ENCODE measurements at places on chromosomes 1 and 21.

DNA sequence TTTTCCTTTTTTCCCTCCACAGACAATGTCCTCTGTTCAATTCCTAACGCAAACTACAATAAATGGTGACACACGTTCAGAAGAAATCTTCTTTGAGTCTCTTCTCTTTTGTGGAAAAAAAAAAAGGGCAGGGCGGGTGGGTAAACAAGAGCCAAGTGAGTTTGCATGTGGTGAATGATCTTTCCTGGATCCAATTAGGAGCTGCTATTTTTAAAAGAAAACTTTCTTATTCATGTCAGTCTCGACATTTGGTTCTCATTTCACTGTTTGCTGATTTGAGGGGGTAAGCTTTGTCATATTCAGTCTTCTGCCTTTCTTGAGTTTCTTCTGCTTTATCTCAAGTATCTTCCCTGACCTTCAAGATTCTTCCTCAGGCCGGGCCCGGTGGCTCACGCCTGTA lies 29.2 kb upstream of the KIF1B start:
- DNase-seq = no peak
- H3K36me3 ChIP-seq = no peaks in the 10 kb centered on the region
- H3K27me3 ChIP-seq = no peaks in the 10 kb centered on the region

DNA sequence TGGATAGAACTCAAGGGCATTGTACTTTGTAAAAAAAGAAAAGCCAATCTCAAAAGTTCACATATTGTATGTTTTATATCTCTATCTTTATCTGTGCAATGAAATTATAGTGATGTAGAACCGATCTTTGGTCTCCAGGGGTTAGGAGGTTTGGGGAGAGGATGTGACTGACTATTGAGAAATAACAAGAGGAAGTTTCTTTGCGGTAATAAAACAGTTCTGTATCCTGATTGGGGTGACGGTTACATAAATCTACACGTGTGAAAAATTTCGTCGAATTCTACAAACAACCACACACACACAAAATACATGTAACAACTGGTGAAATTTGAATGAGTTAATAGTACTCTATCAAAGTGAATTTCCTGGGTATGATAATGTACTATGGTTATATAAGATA lies 10.6 kb upstream of the OR2T33 start:
- no peak for DNase-seq
- no peaks in the 10 kb centered on the region for H3K27me3 ChIP-seq
- no peaks in the 10 kb centered on the region for H3K36me3 ChIP-seq
- H3K4me1 ChIP-seq = no peaks in the 10 kb centered on the region
- no peak overlapping the region for H3K4me3 ChIP-seq

DNA sequence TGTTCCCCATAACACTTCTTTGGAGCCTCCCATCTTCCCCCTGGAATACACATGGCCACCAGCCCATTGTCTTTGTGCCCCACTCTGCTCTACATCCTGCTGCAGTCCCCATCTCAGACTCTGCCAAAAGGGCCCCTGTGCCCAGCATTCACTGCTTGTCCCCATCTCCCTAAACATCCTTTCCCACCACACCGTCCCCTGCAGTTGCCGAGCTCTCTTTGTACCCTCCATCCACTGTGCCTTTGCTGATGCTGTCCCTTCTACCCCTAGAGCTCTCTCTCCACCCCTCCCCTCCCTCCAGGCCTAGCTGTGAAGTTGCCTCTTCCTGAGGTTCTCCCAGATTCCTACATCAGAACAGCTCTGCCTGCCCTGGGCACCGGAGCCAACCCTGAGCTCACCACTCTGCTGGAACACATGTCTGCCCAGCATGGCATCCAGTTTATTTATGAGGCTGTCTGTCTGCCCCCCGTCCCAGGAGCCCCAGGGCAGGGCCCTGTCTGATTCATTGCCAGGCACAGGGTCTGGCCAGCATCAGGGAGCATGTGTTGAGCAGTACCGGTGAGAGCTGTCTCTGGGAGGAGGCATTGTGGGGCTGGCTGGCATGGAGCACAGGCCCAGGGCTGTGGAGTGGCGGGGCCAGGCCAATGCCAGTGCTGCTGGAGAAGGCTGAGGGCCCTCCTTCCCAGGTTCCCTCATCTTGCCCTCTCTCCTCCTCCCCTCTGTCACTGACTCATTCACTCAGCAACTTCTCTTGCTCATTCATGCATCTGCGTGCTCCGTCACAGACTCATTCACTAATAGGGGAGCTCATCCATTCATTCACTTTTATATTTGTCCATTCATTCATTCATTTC lies 28.8 kb downstream of the EDN2 start:
- DNase-seq = no peak
- H3K4me3 ChIP-seq = no peak overlapping the region
- H3K36me3 ChIP-seq = no peaks in the 10 kb centered on the region
- peaks cover 13% of the 10 kb centered on the region for H3K4me1 ChIP-seq

DNA sequence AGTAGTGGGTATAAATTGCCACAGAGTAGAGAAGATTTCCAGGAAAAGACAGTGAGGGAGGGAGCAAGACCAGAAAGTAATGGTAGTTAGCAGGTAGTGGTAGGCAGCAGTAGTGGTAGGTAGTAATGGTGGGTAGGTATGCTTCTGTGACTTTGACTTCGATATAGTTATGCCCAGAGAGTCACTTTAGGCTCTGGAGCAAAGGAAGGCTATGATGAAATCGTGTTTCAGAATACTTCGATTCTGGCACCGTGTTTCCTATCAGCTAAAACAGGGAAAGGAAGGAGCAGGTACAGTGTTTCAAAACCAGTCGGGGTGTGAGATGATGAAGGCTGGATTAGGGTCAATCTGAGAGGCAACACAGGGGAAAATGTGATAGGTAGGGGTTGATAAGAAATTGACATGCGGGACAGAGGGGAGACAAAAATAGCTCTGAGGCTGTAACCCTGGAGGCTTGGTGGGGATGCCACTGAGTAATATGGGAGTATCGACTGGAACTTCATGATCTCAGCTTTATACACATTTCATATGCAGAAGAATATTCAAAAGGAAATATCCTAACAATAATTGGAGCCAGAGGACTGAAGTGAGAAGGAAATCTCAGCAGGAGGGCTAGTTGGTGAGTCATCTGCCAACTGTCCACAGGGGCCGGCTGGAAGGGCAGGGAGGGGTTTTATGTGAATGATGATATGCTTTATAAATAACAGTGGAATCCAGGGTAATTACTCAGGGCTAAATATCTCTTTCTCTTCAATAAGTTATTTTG lies 25.2 kb upstream of the TRIM45 start:
- no peak for DNase-seq
- H3K27me3 ChIP-seq = no peaks in the 10 kb centered on the region
- no peaks in the 10 kb centered on the region for H3K36me3 ChIP-seq

DNA sequence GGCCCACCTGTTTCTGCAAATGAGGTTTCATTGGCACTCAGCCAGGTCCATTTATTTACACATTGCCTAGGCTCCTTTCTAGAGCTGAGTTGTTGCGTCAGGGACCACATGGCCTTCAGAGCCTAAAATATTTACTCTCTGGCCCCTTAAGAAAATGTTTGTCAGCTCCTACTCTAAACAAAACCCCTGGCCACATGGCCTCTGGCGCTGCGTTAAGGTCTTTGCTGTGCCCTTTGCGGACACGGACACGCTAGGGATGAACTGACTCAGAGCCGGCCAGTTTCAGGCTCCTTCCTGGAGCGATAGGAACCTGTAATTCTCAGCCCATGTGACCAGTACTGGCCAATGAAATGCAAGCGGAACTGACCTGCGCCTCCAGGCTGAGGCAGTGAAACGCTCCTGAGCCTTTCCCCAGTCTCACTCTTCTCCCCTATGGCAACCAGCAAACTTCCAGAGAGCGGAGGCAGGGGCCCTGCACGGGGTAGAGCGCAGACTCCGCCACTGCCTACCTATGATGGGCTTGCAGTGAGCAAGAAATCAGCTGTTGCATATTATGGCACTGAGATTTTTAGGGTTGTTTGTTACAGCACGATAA lies 160.3 kb downstream of the ETS2 start:
- H3K27me3 ChIP-seq = no peaks in the 10 kb centered on the region
- no peak overlapping the region for H3K4me3 ChIP-seq
- no peak overlapping the region for H3K27ac ChIP-seq
- H3K36me3 ChIP-seq = no peaks in the 10 kb centered on the region
- no peaks in the 10 kb centered on the region for H3K4me1 ChIP-seq
- no peak for DNase-seq

DNA sequence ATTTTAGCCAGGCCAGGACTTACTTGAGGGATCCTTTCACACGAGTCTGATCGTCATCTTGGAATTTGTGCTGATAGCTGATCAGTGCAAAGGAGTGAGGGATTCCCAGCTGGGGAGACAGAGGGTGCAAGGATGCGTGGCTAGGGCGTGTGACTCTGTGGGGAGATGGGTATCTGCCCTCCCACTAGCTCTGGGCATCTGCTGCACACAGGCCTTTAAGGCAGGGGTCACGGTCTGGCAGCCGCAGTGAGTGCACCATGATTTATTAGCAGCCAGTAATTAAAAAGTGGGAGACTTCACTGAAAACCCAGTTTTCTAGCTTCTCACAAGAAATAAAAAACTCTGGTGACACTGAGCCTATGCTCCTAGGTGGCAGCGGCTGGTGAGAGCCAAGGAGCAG lies 20.4 kb downstream of the THAP3 start:
- H3K27ac ChIP-seq = no peak overlapping the region
- no peaks in the 10 kb centered on the region for H3K27me3 ChIP-seq
- H3K4me3 ChIP-seq = no peak overlapping the region
- H3K36me3 ChIP-seq = no peaks in the 10 kb centered on the region

GRCh38 chr1:6574025-6574620 lies 5.7 kb upstream of the ZBTB48 start:
- no peaks in the 10 kb centered on the region for H3K27me3 ChIP-seq
- H3K27ac ChIP-seq = no peak overlapping the region
- no peak for DNase-seq
- no peaks in the 10 kb centered on the region for H3K36me3 ChIP-seq
- H3K4me3 ChIP-seq = no peak overlapping the region

All from vagina (tissue), 2 donors.